ENCODE measurements at places on chromosomes 7 and 10.

DNA sequence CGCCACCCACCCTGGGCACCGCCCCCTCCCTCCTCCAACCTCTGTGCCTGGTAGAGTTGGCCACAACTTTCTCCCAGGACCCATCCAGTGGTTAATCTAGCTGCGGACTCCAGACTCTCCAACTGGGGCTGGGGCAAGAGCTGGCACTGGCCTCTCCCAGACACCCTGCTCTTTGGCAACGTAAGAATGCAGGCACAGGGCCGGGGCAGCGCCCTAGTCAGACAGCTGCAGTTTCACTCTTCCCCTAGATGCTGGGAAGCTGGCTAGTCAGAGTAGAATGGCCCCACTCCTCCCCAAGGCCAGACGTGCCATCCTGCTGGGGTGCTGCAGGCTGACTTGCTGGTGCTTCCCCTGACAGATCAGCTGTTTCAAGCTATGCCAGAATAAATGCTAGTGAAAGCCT lies 22.1 kb downstream of the HSPA12A start:
- no peak for DNase-seq

DNA sequence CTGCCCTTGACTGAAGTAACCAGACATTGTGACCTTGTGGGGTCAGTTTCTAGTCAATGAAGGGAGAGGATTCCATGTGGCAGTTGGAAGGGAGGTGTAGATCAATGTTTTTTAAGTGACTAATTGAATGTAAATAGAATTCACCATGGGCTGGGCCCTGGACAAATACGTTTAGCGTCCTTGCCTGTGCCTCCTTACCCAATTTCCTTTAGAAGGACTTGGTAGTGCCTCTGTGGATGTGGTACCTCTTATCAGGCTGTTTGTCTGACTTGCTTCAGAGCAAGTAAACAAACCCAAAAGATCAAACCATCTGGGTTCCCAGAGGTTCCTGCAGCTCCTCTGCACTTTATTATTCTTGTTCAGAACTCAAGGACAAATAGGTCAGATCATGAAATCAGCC lies 4.3 kb upstream of the KAT6B start:
- no peak for DNase-seq

DNA sequence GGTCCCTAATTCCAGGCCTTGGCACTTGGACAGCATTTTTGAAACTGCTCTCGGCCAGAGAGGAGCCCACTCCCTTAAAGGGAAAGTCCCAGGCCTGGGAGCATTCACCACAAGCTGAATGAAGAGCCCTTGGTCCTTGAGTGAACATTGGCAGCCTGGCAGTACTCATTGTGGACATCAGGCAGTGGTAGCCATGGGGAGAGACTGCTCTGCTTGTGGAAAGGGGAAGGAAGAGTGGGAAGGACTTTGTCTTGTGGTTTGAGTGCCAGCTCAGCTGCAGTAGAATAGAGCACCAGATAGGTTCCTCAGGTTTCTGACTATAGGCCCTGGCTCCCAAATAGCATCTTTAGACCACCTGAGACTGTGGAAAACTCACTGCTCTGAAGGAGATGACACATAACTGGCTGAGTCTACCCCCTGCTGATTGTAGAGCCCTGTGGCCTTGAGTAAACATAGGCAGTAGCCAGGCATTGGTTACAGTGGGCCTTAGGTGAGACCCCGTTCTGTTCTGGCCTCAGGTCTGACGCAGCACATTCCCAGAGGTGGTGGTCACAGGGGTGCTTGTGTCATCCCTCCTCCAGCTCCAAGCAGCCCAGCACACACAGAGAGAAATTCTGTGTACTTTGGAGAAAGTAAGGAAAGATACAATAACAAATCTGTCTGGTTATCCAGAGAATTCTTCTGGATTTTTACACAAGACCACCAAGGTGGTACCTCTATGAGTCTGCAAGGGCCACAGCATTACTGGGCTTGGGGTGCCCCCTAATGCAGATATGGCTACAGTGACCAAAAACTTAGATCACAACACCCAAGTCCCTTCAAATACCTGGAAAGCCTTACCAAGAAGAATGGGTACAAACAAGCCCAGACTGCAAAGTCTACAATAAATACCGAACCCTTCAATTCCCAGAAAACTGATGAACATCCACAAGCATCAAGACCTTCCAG lies 153.8 kb downstream of the GNAI1 start:
- no peak for DNase-seq

- no peak for DNase-seq
These were observed 3.2 kb downstream of the IL6 start for GRCh38 chr7:22730066-22730710.

- no peak for DNase-seq
These were observed 94.5 kb downstream of the KIF20B start for GRCh38 chr10:89795840-89796239.

DNA sequence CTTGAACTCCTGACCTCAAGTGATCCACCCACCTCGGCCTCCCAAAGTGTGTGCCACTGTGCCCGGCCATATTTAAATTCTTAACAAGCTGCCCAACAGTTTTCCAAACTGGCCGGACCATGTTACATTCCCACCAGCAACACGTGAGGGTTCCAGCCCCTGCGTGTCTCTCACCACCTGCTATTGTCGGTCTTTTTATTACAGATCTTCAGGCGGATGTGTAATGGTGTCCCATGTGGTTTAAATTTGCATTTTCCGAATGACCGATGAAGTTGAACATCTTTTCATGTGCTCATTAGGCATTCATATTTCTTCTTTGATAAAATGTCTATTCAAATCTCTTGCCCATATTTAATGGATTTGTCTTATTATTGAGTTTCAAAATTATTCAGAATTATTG lies 11.5 kb downstream of the ELFN1 start:
- no peak for DNase-seq

GRCh38 chr7:155362380-155363145 lies 64.9 kb downstream of the INSIG1 start:
- no peak for DNase-seq

DNA sequence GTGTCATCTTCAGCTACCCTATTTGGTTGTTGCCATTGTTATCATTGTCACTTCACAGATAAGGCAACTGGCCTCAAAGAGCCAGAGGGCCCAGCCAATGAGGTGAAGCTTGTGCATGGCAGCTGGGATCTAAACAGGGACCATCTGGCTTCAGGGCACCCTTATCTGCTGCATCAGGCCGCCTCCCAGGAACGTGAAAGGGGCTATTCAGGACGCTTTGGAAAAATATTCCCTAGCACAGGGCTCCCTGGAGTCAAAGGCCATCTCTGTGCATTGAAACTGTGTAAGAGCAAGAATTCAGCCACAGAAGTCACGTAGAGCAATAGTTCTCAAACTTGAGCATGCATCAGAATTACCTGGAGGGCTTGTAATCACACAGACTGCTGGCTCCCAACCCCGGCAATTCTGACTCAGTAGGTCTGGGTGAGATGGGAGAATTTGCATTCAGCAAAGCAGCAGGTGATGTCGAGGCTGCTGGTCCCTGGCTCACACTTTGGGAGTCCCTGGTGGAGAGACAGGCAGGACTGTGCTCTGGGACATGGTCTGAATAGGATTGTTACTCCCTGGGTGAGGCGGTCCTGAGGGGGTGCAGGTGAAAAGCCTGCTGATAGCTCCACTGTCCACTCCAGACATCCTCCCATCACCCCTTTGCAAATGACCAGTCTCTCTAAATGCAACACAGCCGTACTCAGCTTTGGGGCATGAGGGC lies 21.5 kb upstream of the PLEKHA1 start:
- no peak for DNase-seq

GRCh38 chr7:135397689-135398088 lies 112.2 kb downstream of the CNOT4 start:
- peak; percentile 32 for DNase-seq

GRCh38 chr7:8175929-8176369 lies 86.0 kb downstream of the ICA1 start:
- no peak for DNase-seq

- DNase-seq: no peak
These were observed 69.4 kb downstream of the FAM53B start for GRCh38 chr10:124674768-124675222.

DNA sequence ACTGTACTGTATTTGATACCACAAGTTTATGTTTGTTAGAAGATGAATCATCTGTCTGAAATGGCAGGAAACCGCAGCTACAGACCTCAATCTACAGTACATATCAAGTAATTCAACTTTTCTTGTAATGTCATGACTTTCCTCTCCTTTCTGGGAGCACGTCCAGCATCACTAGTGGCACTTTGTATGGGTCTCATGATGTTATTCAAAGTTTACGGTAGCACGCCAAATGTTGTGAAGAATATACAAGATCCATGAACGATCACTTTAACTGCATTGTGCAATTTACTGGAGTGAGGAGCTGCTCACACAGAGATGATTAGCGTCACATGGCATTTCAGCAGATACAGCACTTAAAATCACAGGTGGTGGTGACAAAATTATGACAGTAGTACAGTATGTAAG lies 257.8 kb upstream of the GNAI1 start:
- no peak for DNase-seq

- DNase-seq: peak; percentile 82
These were observed 69.4 kb downstream of the AMZ1 start for GRCh38 chr7:2757361-2757903.

DNA sequence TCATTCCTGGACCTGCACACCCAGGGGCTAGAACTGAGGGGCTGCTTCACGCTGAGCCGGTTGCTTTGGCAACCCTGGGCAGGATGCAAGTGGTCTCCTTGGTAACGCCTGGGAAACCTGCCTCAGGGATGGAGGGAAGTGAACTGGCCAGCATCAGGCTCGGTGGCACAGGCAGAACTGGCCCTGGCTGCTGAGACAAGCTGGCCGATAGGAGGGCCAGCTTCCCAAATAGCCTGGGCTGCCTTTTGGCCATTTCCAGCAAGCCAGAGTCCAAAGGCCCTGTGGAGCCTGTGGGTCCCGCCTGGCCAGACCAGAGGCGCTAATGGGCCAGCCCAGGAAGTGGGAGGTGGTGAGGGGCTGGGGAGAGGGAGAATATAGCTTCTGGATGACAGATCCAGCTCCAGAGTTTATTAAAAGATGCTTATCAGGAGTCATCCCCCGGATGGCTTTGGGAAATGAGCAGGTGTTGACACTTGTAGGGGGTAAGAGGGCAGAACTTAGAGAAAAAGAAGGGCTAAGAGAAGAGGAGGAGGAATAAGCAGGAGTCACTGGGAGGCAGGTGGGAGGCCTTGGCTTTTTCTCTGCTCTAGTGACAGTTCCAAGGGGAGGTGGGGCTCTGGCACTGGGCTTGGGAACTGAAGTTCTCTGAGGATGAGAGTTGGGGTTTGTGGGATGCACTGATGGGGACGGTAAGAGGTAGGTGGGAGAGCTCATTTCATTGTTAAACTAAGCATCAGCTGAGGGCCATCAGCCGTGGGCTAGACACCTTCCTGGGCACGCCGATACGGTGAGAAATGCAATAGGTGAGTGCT lies 9.6 kb downstream of the NEURL1 start:
- DNase-seq: no peak

GRCh38 chr10:118470470-118470869 lies 125.0 kb downstream of the PRLHR start:
- no peak for DNase-seq

Data from hematopoietic multipotent progenitor cell treated with erythropoietin and hydrocortisone succinate and interleukin-3 and kit ligand, for 17 days (in vitro differentiated cells).